NCI-H1092 (cell line): ENCODE measurements at places on chromosomes 7 and 10.

GRCh38 chr10:71860243-71861029 lies 9.4 kb upstream of the PSAP start:
- peak; percentile 32 for DNase-seq

DNA sequence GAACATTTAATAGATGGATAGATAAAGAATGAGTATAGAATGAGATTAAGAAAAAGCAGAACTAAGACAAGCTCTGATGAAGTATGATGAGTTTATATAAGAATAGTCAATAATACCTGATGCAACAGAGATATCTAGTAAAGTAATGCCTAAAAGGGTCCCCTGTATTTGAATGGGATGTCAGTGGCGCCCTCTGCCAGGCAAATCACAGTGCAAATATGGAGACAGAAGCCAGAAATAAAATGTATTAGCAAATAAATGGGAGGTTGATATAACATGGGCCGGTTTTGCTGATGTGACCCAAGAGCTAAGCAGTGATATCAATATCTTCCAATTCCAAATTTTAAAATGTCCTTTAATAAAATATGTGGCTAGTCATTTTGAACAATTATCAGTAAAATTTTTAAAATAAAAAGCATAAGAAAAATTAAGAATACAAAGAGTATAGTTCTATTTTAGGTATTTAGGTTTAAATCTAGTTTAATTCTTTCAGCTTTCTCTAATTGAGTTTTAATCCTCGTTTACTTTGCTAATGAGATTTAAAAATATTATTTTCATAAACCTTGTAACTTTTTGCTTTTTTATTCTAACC lies 62.6 kb downstream of the ADK start:
- DNase-seq: no peak

GRCh38 chr10:98833542-98833941 lies 386.8 kb upstream of the HPS1 start:
- no peak for DNase-seq

GRCh38 chr7:21383227-21384220 lies 44.4 kb upstream of the SP4 start:
- DNase-seq: no peak

DNA sequence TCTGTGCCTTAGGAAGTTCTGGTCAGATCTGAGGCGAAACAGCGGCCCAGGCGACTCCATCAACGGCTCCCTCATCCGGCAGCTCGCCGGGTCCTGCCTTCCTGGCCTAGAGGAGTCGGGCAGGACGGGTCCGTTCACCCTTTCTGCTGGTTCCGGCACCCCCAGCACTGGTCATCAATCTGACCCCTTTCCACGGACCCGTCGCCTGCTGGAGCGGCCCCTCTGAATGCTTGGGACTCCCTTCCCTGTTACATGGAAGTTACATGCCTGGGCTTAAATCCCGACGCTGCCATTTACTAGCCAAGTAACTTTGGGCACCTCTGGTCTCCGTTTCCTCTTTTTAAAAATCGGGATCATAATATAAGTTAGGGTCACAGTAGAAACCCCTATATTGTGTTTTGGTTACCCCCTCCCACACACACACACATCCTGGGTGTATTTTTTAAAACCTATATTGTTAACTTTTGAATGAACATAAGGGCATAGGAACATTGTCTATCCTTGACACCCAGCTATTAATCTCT lies 607 bp upstream of the GGCT start:
- no peak for DNase-seq

- DNase-seq: no peak
Measured at GRCh38 chr10:2831509-2831908, 235.8 kb upstream of the PFKP start.

- no peak for DNase-seq
Measured at GRCh38 chr10:53713431-53713830, 940.8 kb upstream of the MBL2 start.

DNA sequence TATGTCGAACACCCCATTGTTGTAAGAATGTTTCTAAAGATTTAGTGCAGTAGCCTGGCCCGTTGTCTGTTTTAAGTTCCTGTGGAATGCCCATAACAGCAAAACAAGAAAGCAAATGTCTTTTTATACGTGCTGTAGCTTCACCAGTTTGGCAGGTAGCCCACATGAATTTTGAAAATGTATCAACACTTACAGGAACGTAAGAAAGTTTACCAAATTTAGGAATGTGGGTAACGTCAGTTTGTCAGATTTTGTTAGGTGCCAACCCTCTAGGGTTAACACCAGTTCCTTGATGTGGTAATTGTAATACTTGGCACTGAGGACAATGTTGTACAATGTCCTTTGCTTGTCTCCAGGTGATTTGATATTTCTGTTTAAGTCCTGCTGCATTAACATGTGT lies 3.2 kb upstream of the GIMAP4 start:
- no peak for DNase-seq

DNA sequence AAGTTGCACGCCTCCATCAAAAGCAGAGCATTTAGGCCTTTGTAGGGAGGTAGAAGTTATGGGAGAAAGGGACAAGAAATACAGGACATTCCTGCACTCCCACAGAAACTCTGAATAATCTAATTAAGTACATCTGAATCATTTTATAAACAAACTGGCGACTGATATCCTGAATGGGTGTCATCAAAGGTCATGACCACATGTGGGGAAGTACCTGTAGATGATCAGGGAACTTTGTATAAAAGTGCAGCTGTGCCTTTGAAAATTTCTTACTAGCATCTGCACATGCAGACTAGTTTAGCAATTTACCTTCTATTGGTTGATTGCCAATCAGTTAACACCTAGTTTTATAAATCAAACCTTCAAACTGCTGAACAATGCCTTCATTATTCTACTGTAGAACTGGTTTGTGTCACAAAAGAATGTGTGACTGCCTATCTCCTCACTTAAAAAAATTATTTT lies 17.1 kb downstream of the STEAP4 start:
- no peak for DNase-seq
